Stimulated activated CD8-positive, alpha-beta memory T cell treated with anti-CD3 and anti-CD28 coated beads, Interleukin-7, amount 100 ng/mL, for 48 hours (primary cell): ENCODE measurements at places on chromosomes 13 and 19.

DNA sequence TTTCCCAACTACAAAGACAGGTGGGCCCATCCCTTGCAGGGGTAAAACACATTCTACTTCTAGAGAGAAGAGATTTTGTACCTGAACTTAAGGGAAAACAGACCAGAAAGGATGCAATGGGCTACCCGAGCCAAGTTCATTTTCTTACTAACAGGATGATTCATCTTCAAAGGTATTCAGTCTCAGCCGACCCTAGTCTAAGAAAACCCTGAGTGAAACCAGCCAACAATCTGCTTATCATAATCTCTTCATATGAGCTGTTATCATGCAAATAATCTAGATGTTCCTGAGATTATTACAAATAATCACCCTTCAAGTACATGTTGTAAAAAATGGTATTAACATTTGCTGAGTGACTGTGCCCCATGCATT, 15.6 kb downstream of the PABPC3 start:
- DNase-seq = no peak

GRCh38 chr13:46025157-46025556, 27.4 kb downstream of the ZC3H13 start:
- no peak for DNase-seq

- DNase-seq = no peak
Measured at GRCh38 chr19:2042485-2043250, 8.4 kb downstream of the MKNK2 start.

DNA sequence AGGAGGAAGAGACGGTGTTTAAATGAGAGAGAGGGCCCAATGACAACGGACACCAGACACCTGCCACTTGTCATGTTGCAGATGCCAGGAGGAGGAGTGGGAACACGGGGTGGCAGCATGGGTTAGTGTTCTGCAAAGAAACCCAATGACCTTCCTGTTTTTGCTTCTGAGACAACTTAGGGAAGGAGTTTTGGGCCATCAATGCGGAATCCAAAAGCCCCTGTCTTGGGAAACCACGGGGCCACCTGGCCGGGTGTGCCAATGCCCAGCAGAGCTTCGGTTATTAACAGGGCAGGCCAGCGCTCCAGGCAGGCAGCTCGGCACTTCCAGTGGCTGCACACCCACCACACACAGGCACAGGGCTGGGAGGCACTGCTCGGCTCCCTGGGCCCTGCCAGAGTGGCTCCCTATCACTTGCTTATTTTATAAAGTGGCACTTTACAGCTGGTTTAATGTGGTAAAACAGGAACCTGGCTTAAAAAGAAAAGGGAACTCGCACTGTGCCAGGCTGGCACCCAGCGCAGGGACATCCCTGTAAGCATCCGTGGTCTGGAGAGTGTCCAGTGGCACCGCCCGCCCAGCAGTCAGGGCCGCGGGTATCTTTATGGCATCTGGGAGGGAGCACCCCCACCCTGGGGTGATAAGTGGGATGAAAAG, 19.1 kb downstream of the ELL start:
- DNase-seq = no peak

- DNase-seq = no peak
Measured at GRCh38 chr13:114095486-114095885, 36.9 kb downstream of the RASA3 start.

- DNase-seq = no peak
Measured at GRCh38 chr13:109224033-109224432, 562.4 kb downstream of the IRS2 start.
